ENCODE measurements at places on chromosomes 12 and 14.

- no peak for DNase-seq
Measured at GRCh38 chr12:40171501-40171900, 53.3 kb upstream of the LRRK2 start.

- no peak for DNase-seq
Measured at GRCh38 chr14:100586153-100586402, 1.1 kb downstream of the BEGAIN start.

- no peak for DNase-seq
Measured at GRCh38 chr14:24673059-24673458, 39.1 kb upstream of the GZMB start.

- DNase-seq = no peak
Measured at GRCh38 chr14:101288436-101289229, 272.7 kb upstream of the DIO3 start.

- no peak for DNase-seq
Measured at GRCh38 chr14:69696633-69697557, 70.0 kb upstream of the SRSF5 start.

GRCh38 chr14:74591899-74592298, 20.1 kb downstream of the LTBP2 start:
- no peak for DNase-seq

GRCh38 chr14:93398491-93398890, 32.2 kb upstream of the UNC79 start:
- DNase-seq = no peak

- DNase-seq = no peak
Measured at GRCh38 chr14:39452680-39453079, 20.4 kb upstream of the FBXO33 start.
